GM23338 (cell line): ENCODE measurements at places on chromosomes 4 and X.

DNA sequence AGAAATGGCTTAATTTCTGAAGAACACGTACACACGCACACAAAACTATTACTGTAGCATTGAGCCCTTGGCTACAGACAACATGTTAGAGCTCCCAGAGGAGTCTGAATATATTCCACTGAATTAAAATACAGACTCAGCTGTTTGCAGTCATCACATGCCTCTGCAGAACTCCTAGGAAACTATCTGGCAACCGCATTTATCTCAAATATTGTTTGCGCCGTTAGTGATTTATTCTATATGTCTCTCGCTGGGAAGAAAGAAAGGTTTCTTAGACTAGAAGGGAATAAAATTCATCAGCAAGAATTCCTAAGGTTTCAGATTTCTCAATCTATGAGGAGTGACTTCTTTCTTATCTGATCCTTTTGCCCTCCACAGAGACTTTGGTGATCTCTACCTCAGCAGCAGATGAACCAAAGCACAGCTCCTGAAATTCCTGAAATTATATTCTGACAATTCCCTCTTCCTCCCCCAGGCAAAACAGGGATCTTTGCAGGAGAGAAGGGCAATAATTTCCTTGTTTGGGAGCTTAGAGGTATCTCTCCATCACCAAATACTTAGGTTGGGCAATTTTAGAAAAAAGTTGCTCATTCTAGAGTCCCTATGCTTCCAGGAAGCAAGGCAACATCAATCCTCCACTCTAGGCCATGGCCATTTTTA lies 199.2 kb downstream of the APBB2 start:
- H3K4me3 ChIP-seq, result no peak overlapping the region
- peaks cover 8% of the 10 kb centered on the region; the same call in 1 of the 2 replicates for H3K4me1 ChIP-seq
- no peak overlapping the region for H3K27ac ChIP-seq
- H3K27me3 ChIP-seq, result no peaks in the 10 kb centered on the region

GRCh38 chrX:67622053-67622585 lies 78.3 kb downstream of the AR start:
- no peak overlapping the region for H3K27ac ChIP-seq
- no peaks in the 10 kb centered on the region for H3K4me1 ChIP-seq
- H3K27me3 ChIP-seq, result no peaks in the 10 kb centered on the region
- H3K36me3 ChIP-seq, result no peaks in the 10 kb centered on the region
- no peak for DNase-seq

DNA sequence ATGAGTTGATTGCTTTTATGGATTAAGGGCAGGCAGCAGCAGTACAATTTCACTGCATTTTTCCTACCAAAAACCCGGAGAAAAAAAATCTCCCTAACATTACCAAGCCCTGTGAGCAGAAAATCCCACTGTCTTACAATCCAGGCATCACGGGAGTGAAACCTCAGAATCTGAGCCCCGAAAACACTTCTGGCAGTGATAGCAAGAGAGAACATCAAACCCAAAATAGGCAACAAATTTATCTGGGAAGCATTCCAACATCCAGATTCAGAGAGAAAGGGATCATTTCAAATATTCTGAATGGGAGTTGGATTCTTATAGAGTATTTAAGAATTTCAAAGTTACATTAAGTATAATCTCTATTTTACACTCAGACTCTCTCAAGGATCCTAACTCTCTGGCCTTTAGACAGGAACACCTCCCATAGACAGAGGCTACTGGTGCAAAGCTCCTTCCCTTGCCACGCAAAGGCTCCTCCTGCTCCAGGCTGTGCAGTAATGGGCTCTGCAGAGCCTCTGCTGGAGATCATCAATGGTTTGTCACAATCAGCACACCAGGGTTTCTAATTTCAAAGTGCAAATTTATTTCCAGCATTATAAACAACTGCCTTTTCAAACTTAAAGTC lies 256.9 kb downstream of the PARM1 start:
- H3K4me1 ChIP-seq, result no peaks in the 10 kb centered on the region
- no peak overlapping the region for H3K4me3 ChIP-seq

GRCh38 chr4:118557298-118557851 lies 127.8 kb upstream of the METTL14 start:
- no peak overlapping the region for H3K4me3 ChIP-seq
- H3K4me1 ChIP-seq, result no peaks in the 10 kb centered on the region
- no peak overlapping the region for H3K27ac ChIP-seq
- no peak for DNase-seq
- H3K36me3 ChIP-seq, result no peaks in the 10 kb centered on the region

GRCh38 chr4:67892253-67892652 lies 8.5 kb upstream of the TMPRSS11D start:
- no peak for DNase-seq
- no peaks in the 10 kb centered on the region for H3K36me3 ChIP-seq
- no peaks in the 10 kb centered on the region for H3K27me3 ChIP-seq
- no peaks in the 10 kb centered on the region for H3K4me1 ChIP-seq
